ENCODE measurements at places on chromosomes 12 and 14. TPM values are rescaled to one million over a fixed set of nuclear protein-coding genes. Genes with fewer than 3 reads are reported as not detected.

The BHLHE41 gene
- total RNA-seq, result 0.85 TPM

The SERPINA12 gene
- total RNA-seq, result not detected

The GPR68 gene
- 0.74 TPM for total RNA-seq

The OR6C2 gene
- total RNA-seq, result not detected

The TNFAIP2 gene
- total RNA-seq, result 94.6 TPM

DNA sequence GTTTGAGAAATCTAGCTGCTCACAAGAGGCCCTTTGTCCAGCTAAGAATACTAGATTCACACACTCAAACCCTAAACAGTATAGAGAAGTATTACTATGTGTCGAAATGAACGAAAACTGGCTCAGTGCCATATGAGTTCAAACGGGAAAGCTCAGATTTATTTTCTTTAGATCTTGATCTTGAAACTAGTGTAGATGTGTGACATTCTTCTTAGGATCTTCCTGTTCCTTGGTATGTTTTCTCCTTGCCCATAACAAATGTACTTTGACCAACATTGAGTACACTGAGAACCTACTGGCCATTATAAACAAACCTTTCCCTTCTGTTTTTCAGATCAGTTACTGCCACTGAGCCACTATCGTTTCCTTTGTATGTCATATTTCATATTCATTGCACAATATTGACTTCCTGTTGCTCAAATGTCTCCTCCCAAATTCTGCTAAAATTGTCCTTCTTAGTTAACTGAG lies 21.3 kb downstream of the MYBPC1 start:
- DNase-seq, result peak; percentile 3

- DNase-seq, result peak; percentile 69
Observed at GRCh38 chr14:22994762-22995275, 12.5 kb upstream of the AJUBA start.

- no peak for DNase-seq
Observed at GRCh38 chr14:102105369-102105768, 18.5 kb upstream of the HSP90AA1 start.

DNA sequence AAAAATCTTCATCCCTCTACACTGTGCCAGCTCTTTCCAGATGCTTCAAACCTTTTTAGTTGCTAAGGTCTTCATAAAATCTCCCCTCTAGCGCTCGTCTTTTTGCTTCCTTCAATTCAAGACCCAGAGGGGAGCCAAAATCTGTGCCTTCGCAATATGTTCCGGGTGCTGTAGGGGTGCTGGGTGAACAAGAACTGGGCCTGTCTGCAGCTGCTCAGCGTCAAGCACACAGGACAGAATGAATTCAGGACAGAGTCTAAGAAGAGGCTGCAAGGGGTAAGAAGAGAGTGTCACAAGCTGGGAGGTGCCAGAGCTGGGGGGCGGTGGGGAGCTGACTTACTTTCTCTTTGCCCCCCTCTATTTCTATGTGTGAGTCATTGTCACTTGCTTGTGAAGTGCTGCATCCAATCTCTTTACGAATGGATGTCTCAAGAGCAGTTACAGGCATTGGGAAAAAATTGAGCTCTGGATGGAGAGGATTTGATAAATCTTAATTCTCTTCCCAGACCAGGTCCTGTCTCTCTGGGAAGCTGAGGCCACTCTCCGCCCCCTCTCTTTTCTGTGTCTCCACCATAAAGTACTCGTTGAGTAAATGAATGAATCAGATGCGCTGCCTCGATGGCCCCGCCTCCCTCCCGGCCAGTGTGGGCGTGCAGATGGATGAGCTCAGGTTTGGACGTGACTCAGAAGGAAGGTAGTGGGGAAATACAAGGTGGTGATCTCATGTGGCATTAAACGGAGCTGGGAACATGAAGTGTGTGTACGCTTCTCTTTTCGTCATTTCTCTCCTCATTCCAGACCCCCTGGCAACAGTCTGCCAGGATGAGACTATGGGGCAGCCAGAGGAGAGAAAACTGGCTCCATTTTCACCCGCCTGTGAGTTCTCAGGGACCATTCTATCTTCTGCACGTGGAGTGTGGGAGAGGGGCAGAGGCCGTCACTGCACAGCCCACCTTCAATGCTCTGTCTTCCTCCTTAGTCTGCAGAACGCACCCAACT lies 91.3 kb downstream of the TSPAN9 start:
- DNase-seq, result peak; percentile 89

DNA sequence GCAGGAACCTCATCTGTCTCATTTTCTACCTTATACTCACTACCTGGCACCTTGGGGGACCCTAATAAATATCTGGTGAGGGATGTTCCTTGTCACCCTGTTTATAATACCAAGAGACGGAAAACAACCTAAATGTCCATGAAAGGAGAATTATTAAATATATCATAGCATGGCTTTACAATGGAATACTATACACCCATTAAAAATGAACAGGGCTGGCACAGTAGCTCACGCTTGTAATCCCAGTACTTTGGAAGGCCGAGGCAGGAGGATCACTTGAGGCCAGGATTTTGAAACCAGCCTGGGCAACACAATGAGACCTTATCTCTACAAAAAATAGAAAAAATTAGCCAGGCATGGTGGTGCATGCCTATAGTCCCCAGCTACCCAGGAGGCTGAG lies 34.3 kb upstream of the SPPL3 start:
- no peak for DNase-seq

- DNase-seq, result no peak
Observed at GRCh38 chr12:126847005-126847629, 1419.9 kb upstream of the TMEM132C start.

DNA sequence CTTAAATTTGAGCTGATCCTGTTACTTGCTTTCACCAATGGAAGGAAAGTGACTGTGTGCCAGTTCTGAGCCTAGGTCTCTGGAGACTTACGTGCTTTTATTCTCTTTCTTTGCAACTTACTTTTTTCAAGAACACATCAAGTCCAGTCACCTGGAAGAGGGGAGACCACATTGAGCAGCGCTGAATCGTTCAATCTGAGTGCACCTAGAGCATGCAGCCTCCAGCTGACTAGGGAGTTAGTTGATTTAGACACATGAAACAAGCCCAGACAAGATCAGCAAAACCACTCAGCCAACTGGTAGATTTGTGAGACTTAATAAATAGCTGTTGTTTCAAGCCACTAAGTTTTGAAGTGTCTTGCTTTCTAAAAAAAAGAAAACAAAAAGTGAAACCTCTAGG lies 1014.8 kb upstream of the FBXO33 start:
- DNase-seq, result no peak

GRCh38 chr14:50808053-50808452 lies 22.9 kb downstream of the NIN start:
- DNase-seq, result no peak

DNA sequence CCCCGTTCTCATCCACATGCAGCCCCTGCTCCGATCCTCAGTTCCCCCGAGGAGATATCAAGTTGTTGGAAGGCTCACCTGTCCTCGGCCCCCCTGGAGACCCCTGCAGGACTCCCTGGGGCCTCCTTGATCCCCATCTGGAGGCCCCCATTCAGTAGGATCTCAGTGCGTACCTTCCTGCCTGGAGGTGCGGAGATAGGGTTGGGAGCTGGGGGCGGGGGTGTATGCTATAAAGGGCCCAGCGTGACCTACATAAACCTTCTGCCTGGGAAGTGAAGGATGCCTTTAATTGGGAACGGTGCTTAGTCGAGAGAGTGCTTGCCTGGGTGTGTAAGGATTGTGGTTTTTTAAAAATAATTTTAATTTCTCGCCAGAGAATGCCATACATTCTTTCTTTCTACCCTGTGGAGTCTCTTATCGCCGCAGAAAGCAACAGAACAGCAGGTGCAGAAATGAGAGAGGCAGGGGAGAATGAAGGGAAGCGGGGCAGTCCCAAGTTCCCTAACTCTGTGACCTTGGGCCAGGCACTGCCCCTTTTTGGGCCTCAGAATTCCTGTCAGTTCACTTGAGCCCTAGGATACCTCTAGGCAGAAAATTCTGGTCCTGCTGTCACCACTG lies 153.7 kb downstream of the TSPAN9 start:
- DNase-seq, result no peak

All from dermis blood vessel endothelial cell (primary cell).